Astrocyte of the spinal cord (primary cell): ENCODE measurements at places on chromosomes 1 and 21.

- no peak for DNase-seq
These were observed 48.1 kb downstream of the PRKCZ start for GRCh38 chr1:2098301-2098698.

- no peak for DNase-seq
These were observed 878.9 kb upstream of the CXADR start for GRCh38 chr21:16633831-16634459.

DNA sequence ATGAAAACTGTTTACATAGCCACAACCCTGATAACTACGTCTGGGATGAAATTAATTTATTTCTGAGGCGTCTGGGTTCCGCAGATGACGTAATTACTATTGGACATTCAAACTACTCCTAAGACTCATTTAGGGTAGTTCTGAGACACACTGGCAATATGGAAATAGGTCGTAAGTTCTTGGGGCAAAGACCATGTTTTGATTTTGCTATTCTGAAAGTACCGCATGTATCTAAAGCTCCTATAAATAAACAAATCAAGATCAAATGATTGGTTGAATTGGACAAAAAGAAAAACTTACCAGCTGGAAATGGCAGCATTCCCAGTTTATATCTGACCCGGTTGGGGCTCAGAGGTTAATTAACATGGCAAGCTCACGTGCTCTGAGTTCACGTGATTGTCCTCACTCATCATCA is 74.3 kb downstream of the DHRS3 start:
- DNase-seq, result no peak

DNA sequence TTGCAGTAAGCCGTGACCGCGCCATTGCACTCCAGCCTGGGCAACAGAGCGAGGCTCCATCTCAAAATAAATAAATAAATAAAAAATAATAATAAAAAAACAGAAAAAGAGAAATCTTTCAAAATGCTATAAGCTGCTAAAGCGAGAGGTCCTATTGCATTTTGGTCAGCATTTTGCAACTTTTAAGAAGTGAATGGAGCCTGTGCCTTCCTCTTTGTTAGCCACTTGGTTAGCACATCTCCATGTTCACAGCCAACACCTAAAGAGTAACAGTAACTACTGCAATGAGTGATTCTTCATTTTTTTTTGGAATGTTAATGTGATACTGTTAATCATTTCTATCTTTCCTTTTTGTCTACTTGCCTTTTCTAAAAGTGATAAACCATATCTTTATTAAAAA is 80.6 kb downstream of the ERG start:
- DNase-seq, result no peak

- no peak for DNase-seq
These were observed 12.7 kb upstream of the GADD45A start for GRCh38 chr1:67672260-67672803.

DNA sequence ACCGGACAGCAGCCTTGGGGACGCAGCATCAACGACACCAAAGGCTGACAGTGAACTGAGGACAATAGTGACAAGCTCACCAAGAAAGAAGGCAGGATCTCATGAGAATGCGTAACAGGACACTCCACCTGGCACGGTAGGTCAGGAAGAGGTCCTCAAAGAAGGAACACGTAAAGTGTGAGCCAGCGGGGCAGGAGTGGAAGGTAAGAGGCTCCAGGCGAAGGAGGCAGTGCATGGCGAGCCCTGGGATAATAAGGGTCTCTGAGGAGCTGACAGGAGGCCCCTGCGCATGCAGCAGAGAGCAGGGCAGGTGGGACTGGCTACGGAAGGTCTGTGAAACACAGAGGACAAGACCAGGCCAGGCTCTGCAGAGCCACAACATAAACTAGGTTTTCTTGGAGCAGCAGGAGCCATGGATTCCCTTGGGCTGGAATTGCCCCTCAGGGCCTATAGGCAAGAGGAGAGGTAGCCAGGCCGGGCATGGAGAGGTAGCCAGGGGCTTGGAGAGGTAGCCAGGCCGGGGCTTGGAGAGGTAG is 8.2 kb downstream of the LSS start:
- no peak for DNase-seq

- DNase-seq, result peak; percentile 29
These were observed 33.8 kb upstream of the RPL11 start for GRCh38 chr1:23657659-23658275.

DNA sequence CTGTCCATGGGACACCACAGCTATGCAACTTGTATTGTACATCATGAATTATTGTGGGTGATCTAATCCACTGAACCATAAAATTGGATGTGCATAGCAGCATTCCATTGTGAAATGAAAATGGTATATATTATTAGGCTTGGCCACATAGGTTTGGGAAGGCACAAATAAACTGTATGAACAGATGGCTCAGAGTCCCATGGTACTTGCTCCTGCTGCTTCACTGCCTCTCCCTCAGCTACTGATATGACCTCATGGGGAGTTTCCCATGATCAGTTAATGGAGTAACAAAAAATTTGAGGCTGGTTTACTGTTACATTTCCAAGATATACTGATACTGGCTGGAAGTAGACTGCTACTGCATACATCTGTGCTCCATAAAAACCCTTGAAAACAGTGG is 152.7 kb upstream of the NEGR1 start:
- DNase-seq, result peak; percentile 63

DNA sequence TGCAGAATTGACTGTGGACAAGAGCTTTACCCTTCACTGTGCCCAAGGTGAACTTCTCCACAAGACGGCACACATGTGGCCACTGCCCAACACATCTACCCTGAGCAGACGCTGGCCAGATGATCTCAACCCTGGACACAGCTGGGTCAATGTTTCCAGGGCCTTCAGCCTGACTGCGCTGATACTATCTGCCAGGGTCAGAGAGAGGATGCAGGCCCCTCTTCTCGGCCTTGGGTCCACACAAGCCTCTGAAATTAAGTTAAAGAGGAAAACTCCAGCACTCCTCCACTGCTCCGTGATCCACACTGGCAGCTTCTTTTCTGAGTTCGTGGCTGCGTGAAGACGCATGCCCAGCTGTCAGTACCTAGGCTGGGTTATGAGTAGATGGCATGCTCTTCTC is 58.1 kb downstream of the GLIS1 start:
- DNase-seq, result no peak

- DNase-seq, result no peak
These were observed 34.5 kb upstream of the KCNE1 start for GRCh38 chr21:34546542-34546941.

- DNase-seq, result no peak
These were observed 148.7 kb upstream of the ATP1B1 start for GRCh38 chr1:168957818-168958217.

- DNase-seq, result no peak
These were observed 207.7 kb downstream of the BARHL2 start for GRCh38 chr1:90509225-90510048.

GRCh38 chr1:39969048-39969447 is 14.1 kb downstream of the MFSD2A start:
- no peak for DNase-seq

DNA sequence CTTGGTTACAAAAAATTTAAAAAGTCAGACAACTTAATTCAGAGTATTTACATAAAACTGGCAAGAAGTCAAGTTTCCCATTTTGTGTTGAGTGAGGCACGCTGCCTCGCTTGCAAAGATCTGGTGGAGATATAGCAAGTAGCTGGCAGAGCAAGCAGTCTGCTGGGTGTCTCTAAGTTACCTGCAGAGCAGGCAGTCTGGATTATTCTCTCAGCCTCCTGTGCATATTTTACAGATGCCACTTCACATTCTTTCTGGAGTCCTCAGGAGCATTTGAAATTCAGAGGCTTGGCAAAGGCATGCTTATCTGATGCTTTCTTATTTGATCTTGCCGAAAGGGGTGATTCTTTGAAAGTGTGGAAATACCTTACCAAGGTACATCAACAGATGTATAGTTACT is 640.4 kb upstream of the ADGRL4 start:
- no peak for DNase-seq

DNA sequence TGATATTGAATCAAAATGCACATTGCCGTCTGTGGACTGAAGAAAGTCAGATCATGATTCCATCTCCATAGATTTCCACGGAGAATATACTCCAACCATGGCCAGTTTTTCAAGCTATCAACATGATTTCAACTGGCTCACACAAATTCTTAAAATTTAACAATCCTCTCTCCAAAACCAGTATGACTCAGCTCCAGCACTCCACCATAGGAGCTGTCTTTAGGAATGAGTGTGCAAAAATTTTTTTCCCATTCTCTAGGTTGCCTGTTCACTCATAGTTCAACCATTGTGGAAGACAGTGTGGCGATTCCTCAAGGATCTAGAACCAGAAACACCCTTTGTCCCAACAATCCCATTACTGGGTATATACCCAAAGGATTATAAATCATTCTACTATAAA is 40.8 kb downstream of the RGL1 start:
- DNase-seq, result no peak

- no peak for DNase-seq
These were observed 23.1 kb downstream of the NEK2 start for GRCh38 chr1:211652371-211652770.

DNA sequence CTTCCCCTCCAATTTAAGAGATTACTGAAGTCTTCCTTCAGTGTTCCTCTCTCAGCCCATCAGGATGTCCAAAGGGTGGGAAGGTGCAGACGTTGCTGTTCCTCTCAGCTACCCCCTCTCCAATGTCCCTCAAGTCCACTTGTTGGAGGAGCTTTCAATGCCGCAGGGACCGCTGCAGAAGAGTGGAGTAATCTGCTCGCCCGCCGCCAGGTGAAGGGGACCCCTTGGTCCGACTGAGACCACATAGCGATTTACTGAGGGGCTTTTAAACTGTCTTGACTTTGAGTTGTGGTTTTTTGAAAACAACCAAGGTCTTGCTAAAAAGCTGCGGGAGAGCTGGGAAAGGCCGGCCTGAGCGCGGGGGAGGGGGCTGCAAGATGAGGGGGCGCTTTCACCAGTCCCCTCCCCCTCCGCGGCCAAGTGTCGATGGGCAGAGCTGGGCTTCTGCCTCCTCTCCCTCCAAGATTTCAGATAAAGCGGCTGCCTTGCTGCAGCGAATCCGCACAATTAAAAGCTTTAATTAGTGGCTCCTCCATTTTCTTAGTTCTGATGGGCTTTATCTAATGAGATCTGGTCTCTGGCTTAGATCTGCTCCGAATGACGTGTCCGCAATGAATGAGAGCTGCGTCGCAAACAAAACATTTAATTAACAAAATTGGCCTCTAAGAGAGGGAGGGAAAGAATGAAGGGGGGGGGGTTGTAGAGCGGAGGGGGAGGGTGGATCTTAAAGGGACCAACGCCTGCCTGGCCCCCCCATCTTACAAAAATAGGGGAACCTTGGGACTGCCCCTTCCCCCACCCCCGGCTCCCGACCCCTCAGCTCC is 5.9 kb downstream of the LMO4 start:
- DNase-seq, result peak; percentile 26

- DNase-seq, result no peak
These were observed 5.3 kb upstream of the MOB3C start for GRCh38 chr1:46621930-46622329.

- no peak for DNase-seq
These were observed 24.0 kb upstream of the ADARB1 start for GRCh38 chr21:45050345-45050796.

- peak; percentile 47 for DNase-seq
These were observed 196.2 kb downstream of the ZC3H11B start for GRCh38 chr1:219416598-219417238.

GRCh38 chr1:112938210-112938609 is 17.8 kb downstream of the SLC16A1 start:
- DNase-seq, result peak; percentile 21

- DNase-seq, result no peak
These were observed 6.8 kb downstream of the BSND start for GRCh38 chr1:55005351-55006140.

- no peak for DNase-seq
These were observed 48.4 kb downstream of the FAAP20 start for GRCh38 chr1:2145946-2146835.

GRCh38 chr21:33047231-33047630 is 21.5 kb downstream of the OLIG2 start:
- peak; percentile 65 for DNase-seq

- no peak for DNase-seq
These were observed 168.3 kb upstream of the DUSP10 start for GRCh38 chr1:221910222-221910621.

GRCh38 chr1:8987881-8988617 is 38.2 kb downstream of the SLC2A7 start:
- DNase-seq, result peak; percentile 53

DNA sequence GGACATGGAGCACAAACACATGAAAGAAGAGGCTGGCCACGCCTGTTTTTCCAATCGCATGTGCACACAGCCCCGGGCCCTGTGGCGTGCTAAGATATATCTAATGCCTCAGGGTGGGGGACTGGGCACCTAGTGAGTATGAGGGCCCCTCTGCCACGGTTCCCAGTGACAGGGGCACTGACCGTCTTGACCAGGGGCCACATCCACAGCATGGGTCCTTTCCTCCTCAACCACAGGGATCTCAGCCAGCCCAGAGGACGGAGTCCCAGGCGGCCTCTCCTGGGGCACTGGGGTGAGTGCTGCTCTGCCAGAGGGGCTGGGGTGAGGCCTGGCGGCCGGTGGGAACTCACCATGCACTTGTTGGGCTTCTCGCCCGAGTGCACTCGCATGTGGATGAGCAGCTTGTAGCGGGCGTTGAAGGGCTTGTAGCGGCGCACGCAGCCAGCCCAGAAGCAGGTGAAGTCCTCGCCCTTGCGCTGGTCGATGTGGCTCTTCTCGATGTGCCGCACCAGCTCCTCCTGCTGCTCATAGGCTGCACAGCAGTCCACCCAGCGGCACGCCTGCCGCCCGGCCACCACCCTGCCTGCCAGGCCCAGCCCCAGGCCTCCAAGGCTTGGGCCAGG is 134.7 kb downstream of the DMRTB1 start:
- DNase-seq, result no peak

DNA sequence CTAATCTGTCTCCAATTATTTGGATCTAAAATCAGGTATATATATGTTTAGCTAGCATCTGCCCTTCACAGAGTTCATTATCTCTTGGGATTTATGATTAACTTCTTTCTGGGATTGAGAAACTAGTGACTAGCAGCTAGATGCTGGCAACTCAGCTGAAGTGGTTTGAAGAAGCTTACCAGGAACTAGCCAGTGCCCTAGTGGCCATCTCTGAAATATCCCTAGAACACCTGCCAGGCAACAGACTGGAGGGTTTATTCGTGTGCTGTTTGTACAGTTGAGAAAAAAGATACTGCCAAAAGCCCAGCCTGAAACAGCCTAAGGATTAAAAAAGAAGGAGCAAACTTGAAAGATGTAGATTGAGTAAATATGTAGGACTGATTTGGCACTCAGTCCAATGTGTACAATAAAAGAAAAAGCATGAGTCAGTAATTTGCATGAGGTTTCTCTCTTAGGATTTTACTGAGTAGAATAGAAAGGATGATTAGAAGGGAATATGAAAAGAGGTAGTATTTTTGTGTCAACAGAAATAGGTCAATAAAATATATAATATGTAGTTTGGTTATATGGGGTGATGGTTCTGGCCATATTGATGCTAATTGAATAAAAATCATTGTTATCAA is 1144.6 kb upstream of the ADGRL2 start:
- peak; percentile 17 for DNase-seq

GRCh38 chr1:8374812-8375211 is 56.9 kb downstream of the SLC45A1 start:
- DNase-seq, result peak; percentile 39

- no peak for DNase-seq
These were observed 47.3 kb downstream of the LYPLAL1 start for GRCh38 chr1:219220945-219221344.

DNA sequence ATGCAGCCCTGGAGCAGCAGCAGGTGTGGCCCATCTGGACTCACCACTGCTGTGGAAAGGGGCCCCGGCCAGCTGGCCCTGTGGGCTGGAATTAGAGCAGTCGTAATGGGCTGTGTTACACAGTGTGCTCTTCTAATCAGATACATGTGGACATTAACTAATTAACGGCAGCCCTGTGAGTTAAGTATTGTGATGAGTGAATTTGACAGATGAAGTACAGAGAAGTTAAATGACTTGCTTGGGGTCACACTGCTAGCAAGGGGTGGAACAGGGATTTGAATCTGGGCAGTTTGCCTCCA is 58.6 kb downstream of the MDM4 start:
- no peak for DNase-seq
